ENCODE measurements at places on chromosomes 13 and 19. TPM values are rescaled to one million over a fixed set of nuclear protein-coding genes. Genes with fewer than 3 reads are reported as not detected.
A peak's percentile ranks its signal among the peaks of the same experiment; 100 is the strongest.

FOXA3 gene
- total RNA-seq: not detected

RNF17 gene
- not detected for total RNA-seq

DOHH gene
- 26.2 TPM for total RNA-seq

AXL gene
- total RNA-seq: 254 TPM

SPRED3 gene
- 5.6 TPM for total RNA-seq

LRRC8E gene
- total RNA-seq: 1.6 TPM

TEX29 gene
- not detected for total RNA-seq

CEACAM16 gene
- not detected for total RNA-seq

ARL11 gene
- total RNA-seq: not detected

- no peak for DNase-seq
These were observed 541.8 kb upstream of the KLF12 start for GRCh38 chr13:74675972-74676371.

DNA sequence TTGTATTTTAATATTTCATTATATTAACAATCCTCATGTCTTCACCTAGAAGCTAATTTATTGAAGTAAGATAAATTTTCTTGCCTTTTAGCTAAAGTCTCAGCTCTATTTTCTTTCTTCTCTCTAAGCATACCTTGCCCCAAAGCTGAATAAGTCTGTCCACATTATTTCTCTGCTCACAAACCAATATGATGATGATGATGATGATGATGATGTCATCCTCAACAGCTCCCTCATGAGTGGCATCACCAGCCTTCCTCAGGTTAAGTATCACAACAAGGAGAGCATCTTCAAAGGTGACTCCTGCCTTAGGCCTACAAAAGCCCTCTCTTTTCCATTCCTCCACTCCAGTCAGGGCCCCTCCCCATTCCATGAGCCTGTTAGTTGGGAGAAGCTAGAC, 31.9 kb upstream of the ATP12A start:
- DNase-seq: no peak

DNA sequence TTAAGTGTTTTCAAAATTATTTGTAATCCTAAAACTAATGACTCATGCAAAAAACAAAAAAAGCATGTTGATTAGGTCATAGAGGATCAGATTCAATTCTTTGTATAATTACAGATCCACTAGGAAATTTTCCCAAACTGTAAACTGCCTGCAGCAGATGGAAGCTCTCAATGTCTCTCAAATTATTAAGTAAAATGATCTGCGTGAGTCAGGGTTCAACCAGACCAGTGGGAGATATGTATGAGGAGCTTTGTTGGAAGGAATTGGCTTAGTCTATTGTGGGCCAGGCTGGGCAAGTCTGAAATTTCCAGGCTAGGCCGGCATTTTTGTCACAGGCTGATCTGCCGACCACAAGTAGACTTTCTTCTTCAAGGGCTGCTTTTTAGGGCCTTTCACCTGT, 14.4 kb upstream of the SACS start:
- DNase-seq: peak; percentile 96

DNA sequence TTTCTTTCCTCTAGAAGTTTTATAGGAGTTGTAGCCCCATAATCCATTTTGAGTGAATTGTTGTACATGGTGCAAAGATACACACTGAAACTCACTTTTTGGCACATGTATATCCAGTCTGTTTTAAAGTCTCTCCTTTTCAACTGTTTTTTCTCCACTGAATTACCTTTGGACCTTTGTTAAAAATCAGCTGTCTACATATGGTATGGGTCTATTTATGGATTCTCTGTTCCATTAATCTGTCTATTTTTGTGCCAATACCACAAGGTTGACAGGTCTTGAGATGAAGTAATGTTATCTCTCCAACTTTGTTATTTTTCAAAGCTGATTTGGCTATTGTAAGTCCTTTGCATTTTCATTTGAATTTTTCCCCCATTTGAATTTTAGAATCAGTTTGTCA, 4.7 kb downstream of the HNRNPA1L2 start:
- no peak for DNase-seq

- DNase-seq: no peak
These were observed 3.4 kb downstream of the FCAR start for GRCh38 chr19:54877471-54877870.

DNA sequence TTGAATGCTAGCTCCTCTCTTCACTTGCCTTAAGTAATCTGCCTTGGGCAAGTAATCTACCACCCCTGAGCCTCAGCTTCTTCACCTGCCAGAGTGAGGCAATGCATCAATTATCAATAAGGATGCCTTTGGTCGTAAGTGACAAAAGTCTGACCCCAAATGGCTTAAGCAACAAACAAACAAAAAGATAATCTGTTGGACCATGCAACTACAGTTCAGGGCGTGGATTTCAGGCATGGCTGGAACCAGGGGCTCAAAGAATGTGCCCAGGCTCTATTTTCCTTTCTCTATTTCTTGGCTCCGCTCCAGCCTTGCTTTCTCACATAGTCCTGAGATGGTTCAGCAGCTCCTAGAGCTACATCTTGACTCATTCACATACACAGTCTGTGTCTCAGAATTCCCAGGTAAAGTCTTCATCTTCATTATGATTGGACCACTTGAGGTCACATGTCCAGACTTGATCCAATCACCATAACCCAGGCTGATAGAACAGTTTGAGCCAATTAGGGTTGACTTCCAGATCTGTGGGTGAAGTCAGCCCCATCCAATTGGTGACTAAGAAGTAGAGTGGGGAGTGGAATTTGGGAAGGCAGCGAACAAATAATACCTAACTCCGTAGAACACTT, 29.6 kb downstream of the ACSBG2 start:
- no peak for DNase-seq

DNA sequence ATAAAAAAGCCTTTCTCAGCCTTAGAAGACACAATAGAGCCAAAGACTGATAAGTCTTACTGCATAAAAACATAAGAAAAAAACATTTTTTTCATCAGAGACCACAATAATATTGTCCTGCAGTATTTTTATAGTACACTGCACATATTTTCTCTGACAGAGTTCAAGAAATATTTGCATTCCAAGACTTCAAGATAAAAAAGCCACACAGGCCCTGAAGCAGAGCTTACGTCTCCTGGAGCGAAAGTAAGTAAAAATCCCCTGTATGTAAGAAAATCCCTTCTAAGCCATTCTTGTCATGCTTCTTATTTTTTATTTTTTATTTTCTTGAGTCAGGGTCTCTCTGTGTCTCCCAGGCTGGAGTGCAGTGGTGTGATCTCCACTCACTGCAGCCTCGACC, 755.9 kb downstream of the LIG4 start:
- DNase-seq: no peak
